Aorta (tissue), 5 donors: ENCODE measurements at places on chromosomes 4 and X.

DNA sequence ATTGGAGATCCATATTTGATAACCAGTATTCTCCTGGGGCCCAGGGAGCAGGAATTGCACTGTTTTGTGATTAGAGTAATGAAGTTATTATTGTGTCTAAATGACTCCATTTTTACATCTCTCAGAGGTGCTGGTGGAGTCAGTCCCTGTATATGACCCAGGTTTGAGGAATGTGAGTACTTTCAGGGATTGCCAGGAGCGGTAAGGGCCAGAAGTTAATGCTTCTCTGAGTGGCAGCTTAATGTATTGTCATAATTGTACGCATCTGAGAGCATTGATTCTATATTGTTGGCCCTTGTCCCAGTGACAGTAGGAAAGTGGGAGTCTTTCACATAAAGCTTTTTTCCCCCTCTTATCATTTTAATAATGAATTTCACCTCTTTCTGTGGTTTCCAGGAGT is 146.2 kb downstream of the GATB start:
- DNase-seq = no peak

DNA sequence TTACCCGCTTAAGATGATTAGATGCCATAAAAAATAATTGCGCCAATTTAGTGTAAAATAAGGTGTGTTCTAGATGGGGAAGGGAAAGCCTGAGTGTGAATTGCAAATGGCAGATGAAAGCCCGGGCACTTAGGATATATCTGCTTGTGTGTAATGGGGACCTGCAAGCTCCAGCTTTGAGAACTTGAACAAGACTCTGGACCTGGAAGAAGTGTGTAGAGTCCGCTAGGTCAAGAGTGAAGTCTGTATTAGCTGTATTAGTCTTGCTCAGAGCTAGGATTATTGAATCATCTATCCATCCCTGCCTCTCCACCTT is 4.2 kb downstream of the NEUROG2 start:
- no peak for DNase-seq

DNA sequence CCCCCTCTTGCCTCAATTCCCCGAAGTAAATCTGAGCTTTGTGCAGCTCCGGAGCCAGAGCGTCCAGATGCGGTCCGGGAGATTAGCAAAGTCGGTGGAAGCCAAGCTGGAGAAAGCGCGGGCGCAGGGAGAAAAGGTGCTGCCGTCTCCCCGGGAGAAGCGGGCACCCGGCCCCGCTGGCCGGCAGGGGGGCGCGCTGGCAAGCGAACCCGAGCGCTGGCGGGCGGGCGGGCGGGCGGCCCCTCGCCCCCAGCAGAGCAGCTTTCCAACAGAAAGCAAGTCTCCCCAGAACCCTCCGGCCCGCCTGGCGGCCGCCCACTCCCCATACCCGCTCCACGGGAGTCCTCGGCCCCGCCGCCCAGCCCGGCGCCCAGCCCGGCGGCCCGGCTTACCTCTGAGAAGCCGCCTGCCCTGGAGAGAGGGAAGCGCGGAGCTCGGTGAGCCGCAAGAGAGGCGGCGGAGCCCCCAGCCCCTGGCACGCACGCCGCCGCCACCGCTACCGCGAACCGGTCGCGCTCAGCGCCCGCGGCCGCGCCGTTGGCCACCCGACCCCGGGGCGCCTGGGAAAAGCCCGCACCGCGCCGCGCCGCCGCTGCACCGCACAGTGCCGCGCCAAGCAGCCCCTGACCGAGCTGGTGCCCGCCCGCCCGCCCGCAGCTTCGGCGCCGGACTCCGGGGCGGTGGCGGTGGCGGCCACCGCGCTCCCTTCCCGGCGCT is 529 bp upstream of the CITED1 start:
- DNase-seq = no peak

DNA sequence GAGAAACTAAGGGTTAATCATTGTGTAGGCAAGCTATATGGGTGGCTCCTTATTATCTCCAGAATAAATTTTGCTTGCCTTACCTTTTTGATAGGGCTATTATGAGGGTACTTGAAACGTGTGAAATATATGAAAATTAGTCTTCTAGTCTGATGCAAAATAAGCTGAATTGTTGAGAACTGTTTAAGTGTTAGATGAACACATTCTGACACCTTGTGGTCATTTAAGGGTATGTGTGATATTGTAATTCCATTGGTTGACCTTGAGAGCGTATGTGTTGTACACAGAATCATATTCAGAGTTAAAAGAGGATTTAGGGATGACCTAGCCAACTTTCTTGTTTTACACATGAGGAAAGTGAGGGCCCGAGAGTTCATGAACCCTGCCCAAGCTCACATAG is 44.6 kb upstream of the LINC00632 start:
- no peak for DNase-seq

- DNase-seq = no peak
Measured at GRCh38 chr4:185540040-185540439, 4.7 kb upstream of the PDLIM3 start.

DNA sequence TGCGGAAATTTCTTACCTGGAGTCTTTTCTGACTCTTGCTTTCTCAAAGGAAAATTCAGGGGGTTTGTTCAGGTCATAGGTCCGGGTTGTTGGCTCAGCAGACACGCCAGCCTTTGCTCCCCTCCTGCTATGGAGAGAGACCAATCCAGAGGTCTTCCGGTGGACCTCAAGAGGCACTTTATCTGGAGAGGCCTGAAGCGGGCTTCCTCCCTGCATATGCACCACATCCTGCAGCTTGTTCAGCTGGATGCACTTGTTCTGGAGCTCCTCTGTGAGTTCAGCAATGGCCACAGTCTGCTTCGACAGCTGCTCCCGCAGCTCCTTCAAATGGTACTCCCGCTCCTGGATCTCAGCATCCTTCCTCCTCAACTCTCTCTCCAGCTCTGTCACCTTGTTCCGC is 10.5 kb downstream of the PRKG2 start:
- no peak for DNase-seq

- DNase-seq = no peak
Measured at GRCh38 chr4:12116009-12116552, 687.4 kb upstream of the HS3ST1 start.

DNA sequence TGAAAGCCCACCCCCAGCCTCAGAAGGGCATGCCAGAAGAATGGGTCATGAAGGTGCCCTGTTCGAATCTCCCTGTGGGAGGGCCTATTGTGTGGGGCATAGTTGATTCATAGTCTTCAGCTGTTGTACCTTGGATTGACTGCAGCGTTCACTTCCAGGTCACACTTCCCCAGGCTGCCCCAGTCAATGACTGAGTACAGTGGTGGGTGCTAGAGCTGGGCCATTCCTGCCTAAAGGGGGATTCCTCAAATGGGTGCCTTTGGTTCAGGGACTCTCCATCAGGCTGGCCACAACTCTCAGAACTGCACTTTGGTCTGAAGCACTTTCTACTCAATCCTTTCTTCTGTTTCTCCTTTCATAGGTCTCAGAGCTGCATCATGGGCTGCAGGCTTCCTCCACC is 35.0 kb upstream of the RASGEF1B start:
- no peak for DNase-seq

DNA sequence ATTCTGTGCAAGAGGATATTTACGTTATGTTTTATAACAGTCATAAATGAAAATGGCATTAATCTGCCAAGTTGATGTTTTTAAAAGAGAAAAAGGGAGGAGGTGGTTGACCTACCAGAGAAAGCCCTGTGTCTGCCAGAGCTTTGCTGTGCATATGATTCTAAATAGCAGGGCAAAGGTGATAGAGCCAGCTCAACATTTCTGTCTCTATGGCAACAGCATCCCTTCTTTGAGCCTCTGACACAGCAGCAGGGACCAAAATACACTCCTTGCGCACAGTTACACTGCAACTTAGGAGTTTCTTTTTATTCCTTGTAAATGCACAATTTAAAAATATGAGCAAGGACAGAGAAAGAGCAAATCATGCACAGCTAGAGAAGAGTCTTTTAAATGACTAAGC is 133.3 kb upstream of the RAI2 start:
- DNase-seq = no peak

DNA sequence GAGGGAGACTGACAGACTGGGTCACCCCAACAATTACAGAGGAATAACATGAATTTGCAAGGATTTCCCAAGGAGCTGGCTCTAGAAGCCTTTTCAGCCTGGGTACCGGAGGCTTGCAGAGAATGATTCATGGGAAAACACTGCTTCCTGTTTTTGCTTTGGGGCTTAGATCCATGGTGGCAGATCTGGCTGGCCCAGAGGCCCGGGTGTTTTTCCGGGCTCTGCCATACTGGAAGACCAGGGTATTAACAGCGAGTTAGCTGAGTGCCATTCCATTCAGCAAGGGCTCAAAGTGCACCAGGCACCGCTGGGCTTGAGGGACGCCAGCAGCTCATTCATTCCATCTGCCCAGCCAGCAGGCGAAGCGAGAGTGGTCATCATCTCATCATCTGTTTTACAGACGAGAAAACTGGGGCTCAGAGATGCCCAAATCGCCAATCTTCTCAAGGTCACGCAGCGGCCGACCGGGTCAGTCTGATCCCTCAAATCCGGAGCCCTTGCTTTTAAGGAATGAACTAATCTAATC is 1.3 kb downstream of the WDR1 start:
- DNase-seq = no peak

DNA sequence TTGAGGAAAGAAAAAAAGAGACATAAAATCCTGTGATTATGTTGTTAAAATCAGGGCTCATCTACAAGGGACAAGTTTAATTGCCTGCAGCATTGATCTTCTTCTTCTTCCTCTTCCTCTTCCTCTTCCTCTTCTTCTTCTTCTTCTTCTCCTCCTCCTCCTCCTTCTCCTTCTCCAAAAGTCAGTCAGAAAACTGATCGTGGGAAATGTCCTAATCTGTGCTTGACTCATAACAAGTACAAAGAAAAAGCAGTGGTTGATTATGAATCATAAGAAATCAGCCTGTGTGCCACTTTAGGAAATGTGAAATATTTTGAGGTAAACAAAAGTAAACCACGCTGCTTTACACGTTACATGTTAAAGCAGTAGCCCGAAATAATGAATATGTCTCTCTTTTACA is 2.7 kb upstream of the ATP10D start:
- DNase-seq = no peak

- DNase-seq = no peak
Measured at GRCh38 chr4:103272174-103272573, 74.0 kb upstream of the CENPE start.
